Myocyte (in vitro differentiated cells): ENCODE measurements at places on chromosomes 3 and 15. TPM values are rescaled to one million over a fixed set of nuclear protein-coding genes. Genes with fewer than 3 reads are reported as not detected.

GPR149 gene
- total RNA-seq = not detected in 2 replicates

BCHE gene
- total RNA-seq = 0.05 and 2.4 TPM in 2 replicates

CMSS1 gene
- total RNA-seq = 27.2 and 28.4 TPM in 2 replicates

CADM2 gene
- total RNA-seq = 1.8 and 2.1 TPM in 2 replicates

- no peak for DNase-seq
These were observed 14.1 kb downstream of the MRPS22 start for GRCh38 chr3:139357899-139358298.
